A549 treated with GW870086 at 1 μM for 4 hours (cell line): ENCODE measurements at places on chromosomes 5 and 9. TPM values are rescaled to one million over a fixed set of nuclear protein-coding genes. Genes with fewer than 3 reads are reported as not detected.

MSX2 gene
- 2.9 to 5.0 TPM (median 4.3 TPM) in 5 replicates for total RNA-seq

MEIKIN gene
- not detected in 5 replicates for total RNA-seq

PFN3 gene
- not detected in 5 replicates for total RNA-seq

SMIM3 gene
- total RNA-seq = 4.7 to 8.1 TPM (median 6.4 TPM) in 5 replicates

DBN1 gene
- total RNA-seq = 54.5 to 69.5 TPM (median 65.6 TPM) in 5 replicates

GRPEL2 gene
- 7.4 to 8.8 TPM (median 7.8 TPM) in 5 replicates for total RNA-seq

PCDHB9 gene
- total RNA-seq = 0.05 TPM in 1 of 5 replicates, not detected in the others
